CD4-positive, alpha-beta T cell (primary cell): ENCODE measurements at places on chromosomes 1 and 21.
A peak's percentile ranks its signal among the peaks of the same experiment; 100 is the strongest.

DNA sequence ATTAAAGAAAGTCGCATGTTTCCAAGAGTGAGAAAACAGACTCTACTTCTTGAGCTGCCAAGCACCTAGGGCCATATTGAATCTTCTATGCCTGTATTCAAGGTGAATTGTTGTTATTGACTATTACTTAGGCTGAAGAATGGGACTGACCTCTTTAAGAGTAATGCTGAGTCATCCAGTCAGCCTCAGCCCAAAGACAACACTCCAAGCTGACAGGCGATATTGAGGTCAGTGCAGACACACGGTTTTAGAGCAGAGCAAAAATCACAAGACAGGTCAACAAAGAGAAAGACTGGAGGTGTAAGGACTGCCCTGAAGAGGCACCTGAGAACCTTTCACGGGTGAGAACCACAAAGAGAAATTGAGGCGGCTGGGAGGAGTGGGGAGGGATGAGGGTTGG is 146.9 kb downstream of the MIS18A start:
- no peaks in the 10 kb centered on the region for H3K36me3 ChIP-seq
- H3K27ac ChIP-seq, result no peak overlapping the region
- no peaks in the 10 kb centered on the region for H3K4me1 ChIP-seq
- no peak overlapping the region for H3K4me3 ChIP-seq
- DNase-seq, result no peak

DNA sequence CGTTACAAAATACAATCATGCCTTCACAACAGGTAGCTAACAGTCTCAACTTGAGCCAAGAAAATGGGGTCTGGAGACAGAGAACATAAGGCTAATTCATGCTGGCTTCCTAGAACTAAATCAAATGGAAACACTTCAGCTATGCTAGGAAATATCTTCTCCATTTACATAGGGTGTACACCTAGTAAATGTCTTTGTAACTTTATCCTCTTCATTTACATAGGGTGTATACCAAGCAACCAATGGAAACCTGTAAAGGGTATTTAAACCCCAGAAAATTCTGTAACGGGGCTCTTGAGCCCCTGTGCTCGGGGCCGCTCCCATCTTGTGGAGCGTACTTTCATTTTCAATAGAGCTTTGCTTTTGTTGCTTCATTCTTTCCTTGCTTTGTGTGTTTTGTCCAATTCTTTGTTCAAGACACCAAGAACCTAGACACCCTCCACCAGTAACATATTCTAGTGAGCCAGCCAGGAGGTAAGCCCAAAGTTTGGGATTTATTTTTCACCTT is 19.5 kb upstream of the CYP4X1 start:
- H3K4me3 ChIP-seq, result no peak overlapping the region
- no peak for DNase-seq
- H3K36me3 ChIP-seq, result no peaks in the 10 kb centered on the region
- no peak overlapping the region for H3K27ac ChIP-seq
- H3K4me1 ChIP-seq, result no peaks in the 10 kb centered on the region
- H3K27me3 ChIP-seq, result peaks cover 17% of the 10 kb centered on the region

GRCh38 chr1:207240325-207241101 is 81.0 kb upstream of the CD55 start:
- H3K27me3 ChIP-seq, result no peaks in the 10 kb centered on the region
- no peak for DNase-seq
- H3K4me1 ChIP-seq, result no peaks in the 10 kb centered on the region
- H3K36me3 ChIP-seq, result no peaks in the 10 kb centered on the region

GRCh38 chr1:210340311-210340710 is 11.6 kb downstream of the HHAT start:
- H3K4me3 ChIP-seq, result no peak overlapping the region
- peak; percentile 24 for DNase-seq

GRCh38 chr1:244919320-244920282 is 55.3 kb upstream of the HNRNPU start:
- H3K27me3 ChIP-seq, result no peaks in the 10 kb centered on the region
- no peaks in the 10 kb centered on the region for H3K36me3 ChIP-seq
- H3K4me1 ChIP-seq, result peaks cover 7% of the 10 kb centered on the region

- H3K27ac ChIP-seq, result no peak overlapping the region
- DNase-seq, result no peak
- H3K4me3 ChIP-seq, result no peak overlapping the region
- H3K4me1 ChIP-seq, result no peaks in the 10 kb centered on the region
Measured at GRCh38 chr1:202553560-202554038, 156.7 kb downstream of the SYT2 start.

DNA sequence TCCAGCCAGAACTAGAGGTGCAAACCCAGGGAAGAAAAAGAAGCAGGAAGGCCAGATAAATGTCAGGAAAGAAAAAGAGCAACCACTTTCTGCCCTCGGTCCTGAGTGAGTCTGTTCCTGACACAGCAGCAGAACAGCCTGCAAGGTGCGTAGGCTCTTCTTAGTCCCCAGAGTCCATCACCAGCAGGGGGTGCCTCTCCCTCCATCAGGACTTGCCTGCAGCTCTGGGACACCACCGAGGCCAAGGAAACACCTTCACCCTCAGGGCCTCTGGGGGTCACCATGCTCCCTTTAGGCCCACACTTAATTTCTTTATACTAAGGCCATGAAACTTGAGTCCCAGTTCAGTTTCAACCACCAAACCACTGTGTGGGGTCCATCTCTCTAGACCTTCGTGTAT is 43.7 kb upstream of the NFASC start:
- H3K4me3 ChIP-seq, result no peak overlapping the region
- H3K27ac ChIP-seq, result no peak overlapping the region
- peaks cover 50% of the 10 kb centered on the region for H3K27me3 ChIP-seq
- H3K36me3 ChIP-seq, result no peaks in the 10 kb centered on the region

DNA sequence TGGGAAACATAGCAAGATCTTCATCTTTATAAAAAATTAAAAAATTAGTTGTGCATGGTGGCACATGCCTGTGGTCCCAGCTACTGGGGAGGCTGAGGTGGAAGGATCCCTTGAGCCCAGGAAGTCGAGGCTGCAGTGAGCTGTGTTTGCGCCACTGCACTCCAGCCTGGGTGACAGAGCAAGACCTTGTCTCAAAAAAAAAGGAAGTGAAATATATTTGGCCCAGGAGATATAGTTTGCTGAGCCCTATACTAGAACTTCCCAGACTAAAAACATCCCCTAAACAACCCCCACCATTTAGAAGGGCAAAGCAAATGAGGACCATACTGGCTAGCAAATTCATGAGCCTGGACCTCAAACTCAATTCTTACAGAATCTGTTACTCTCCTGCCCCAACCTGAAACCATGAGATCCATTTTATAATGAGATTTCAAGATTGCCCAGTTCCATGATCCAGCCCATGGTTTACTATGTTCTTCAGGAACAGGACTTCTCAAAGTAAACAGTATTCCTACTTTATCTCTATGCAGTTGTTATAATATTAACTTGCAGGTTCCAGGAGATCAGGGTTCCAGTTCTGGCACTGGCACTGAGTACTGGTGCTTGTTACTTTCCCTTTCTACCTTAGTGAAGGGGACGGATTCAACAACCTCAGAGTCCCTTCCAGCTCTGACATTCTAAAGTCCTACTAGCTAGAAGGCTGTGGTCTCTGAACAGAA is 48.9 kb upstream of the TADA1 start:
- no peak overlapping the region for H3K4me3 ChIP-seq
- peaks cover 26% of the 10 kb centered on the region for H3K27me3 ChIP-seq
- peaks cover 4% of the 10 kb centered on the region for H3K4me1 ChIP-seq
- H3K36me3 ChIP-seq, result no peaks in the 10 kb centered on the region
- H3K27ac ChIP-seq, result no peak overlapping the region
- no peak for DNase-seq

DNA sequence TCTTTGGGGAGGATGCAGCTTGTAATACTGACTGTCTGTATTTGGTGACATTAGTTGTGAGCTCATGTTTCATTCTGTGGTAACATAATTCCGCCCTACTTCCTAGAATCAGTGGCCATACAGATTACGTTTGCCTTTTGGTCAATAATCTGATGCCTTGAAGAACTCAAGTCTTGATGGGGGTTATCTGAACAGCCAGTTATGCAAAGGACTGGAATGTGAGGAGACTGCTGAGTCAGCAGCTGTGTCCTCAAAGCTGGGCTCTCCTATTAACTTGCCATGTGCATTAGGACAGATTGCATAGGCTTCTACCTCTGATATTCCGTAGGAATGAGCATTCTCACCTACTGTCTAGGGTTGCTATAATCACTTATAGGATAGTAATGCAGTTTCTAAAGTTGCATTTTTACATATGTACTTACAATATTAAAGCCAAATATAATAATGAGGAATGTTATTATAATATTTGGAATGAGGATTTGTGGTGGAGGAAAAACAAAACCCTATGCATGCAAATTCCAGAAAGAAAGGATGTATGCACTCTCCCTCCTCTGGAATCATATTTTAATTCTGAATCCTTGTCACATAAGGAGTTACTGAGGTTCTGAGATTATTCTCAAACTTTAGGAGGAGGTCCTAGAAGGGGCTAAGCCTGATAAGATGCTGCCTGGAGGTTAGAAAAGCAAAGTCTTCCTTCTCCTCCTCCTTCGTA is 116.0 kb downstream of the NOS1AP start:
- DNase-seq, result no peak
- H3K36me3 ChIP-seq, result no peaks in the 10 kb centered on the region

DNA sequence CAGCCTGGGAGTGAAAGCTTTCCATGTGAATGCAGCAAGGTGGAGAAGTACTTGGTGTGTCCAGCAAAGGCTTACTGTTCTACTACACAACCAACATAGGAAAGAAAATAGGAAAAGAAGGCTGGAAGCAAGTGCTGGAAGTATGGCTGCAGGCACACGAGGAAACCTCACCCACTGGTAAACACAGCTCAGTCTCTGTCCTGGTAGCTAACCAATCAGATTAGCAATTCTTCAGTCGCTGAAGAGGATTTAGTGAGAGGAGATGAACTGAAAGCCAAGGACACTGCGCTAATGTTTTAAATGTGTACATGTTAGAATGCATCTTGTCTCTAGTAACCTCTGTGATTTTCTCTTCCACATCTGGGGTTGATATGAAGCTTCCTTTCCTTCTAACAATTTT is 36.2 kb upstream of the CACHD1 start:
- no peak overlapping the region for H3K27ac ChIP-seq
- H3K36me3 ChIP-seq, result no peaks in the 10 kb centered on the region
- no peak for DNase-seq
- no peak overlapping the region for H3K4me3 ChIP-seq

DNA sequence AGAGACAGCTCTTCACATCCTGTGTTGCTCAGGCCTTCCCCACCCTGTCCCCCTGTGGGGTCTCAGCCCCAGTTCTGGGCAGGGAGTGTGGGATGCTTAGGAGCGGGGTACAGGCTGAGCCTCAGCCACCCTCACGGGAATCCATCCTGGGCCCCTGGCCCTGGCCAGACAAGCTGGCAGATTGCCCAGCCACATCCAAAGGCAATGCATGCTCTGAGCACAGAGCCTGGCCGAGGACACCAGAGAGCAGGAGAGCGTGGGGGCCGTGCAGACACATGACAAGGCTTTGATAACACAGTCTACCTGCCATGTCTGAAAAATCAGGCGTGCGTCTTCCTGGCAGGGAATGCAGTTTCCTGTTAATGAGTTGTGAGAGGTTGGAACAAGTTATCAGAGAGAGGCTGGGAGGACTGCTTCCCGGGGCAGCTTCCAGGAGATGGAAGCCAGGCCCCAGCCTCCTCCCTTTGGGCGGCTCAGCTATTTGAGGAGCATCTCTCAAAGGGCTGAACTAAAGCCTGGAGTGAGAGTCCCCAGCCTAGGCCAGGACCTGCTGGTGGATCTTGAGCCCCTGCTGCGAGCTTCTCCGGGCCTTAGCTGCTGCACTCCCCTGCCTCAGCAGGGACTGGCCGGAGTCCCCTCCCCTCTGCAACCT is 72.2 kb upstream of the SELENON start:
- H3K4me1 ChIP-seq, result peaks cover 80% of the 10 kb centered on the region
- no peak overlapping the region for H3K4me3 ChIP-seq
- H3K27ac ChIP-seq, result no peak overlapping the region
- H3K36me3 ChIP-seq, result peaks cover 10% of the 10 kb centered on the region
- no peaks in the 10 kb centered on the region for H3K27me3 ChIP-seq

DNA sequence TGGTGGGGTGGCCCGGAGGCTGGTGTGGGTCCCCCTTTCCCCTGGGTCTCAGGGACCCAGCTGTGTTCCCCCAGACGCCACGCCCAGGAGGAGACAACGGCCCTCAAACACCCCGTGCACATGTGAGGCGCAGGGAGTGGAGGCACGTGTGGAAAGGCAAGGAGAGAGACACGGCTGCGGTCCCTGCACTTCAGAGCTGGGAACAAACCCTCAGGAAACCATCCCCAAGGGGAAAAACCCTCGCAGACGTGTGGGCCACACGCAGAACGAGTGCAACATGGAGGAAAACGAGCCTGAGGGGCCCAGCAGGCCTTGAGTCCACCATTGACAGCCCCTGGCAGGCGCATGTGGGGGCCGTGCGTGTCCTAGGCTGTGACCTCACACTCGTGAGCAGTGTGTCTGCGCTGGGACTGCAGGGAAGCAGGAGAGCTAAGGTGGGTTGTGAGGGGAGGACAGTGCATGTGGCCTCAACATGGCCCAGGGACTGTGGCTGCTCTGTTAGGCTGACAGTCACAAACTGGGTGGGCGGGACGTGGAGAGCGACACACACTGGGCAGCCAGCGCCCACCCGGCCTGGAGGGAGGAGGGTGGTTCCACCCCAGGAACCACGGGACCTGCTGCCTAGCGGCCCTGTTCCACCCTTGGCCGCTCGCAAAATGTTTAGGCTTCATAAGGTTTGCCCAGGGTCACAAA is 20.0 kb downstream of the ITGB2 start:
- H3K27me3 ChIP-seq, result no peaks in the 10 kb centered on the region
- H3K4me3 ChIP-seq, result no peak overlapping the region
- H3K27ac ChIP-seq, result no peak overlapping the region
- H3K4me1 ChIP-seq, result peaks cover 27% of the 10 kb centered on the region
- H3K36me3 ChIP-seq, result peaks cover 97% of the 10 kb centered on the region
- no peak for DNase-seq

GRCh38 chr1:217431395-217431794 is 199.5 kb downstream of the GPATCH2 start:
- no peaks in the 10 kb centered on the region for H3K4me1 ChIP-seq
- peaks cover 5% of the 10 kb centered on the region for H3K36me3 ChIP-seq
- H3K4me3 ChIP-seq, result no peak overlapping the region
- no peaks in the 10 kb centered on the region for H3K27me3 ChIP-seq

DNA sequence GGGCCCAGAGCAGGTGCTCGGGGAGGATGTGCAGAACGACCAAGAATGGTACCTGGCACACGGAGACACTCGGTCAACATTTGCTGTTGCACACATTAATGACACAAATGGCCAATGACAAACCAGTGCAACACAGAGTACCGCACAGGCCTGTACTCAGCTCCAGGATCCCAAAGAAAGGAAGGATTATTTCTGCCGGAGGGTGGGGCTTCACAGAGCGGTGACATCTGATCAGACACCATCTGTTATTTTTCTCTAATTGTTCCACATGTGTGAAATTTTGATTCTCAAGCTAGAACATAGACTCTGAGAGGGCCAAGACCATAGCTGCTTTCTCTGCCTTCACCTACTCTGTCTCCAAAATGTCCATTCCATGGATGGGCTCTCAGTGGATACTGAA is 100.4 kb downstream of the MRPL37 start:
- no peak overlapping the region for H3K4me3 ChIP-seq
- peaks cover 76% of the 10 kb centered on the region for H3K4me1 ChIP-seq
- no peak for DNase-seq
